ENCODE measurements at places on chromosomes 4 and X.

DNA sequence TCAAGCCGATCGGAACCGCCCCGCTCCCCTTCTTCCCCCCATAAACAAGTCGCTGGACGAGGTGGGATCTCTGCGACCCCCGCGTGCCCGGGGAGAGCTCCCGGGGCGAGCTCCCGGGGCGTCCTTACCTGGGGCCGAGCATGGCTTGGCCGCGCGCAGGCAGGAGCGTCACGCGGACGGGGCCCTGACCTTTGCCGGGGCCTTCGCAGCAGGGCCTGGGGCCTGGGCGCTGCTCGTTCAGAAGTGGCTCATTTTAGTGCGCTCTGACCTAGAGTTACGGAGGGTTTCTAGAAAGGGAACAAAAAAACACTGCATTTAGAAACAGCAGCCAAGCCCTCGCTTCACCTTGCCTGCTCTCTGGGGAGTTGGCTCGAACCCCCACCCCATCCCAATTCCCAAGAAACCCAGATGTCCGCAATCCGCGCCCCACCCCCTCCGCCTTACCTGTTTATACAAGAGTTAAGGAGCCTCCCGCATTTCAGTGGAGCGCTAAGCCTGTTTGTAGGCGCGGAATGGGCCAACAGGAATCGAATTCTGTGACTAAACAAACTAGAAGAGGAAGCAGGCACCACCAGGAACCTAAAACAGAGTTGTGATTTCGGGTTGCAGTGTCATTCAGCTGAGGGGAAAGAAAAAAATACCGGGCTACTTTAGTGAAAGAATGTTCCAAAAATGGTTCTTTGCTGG lies 814 bp upstream of the RBM47 start:
- no peak for DNase-seq

- DNase-seq: no peak
Observed at GRCh38 chr4:91280551-91281290, 1023.0 kb upstream of the GRID2 start.

DNA sequence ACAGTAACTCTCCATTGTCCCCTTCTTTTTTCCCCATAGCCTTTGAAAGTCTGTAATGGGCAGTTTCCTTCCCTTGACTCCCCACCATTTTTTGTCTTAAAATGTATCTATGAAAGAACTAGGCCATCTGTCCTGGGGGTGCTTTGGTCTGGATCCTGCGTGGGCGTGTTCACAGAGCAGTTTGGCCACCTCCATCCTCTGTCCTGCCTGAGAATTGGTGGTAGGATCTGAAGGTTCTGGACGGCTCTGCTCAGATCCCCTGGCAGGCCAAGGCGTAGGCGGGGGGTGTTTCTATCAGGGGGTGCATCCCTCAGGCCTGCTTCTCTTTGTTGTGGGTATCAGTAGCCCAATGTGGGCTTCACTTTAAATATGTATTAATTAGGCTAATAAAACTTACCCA lies 107.1 kb downstream of the FAM193A start:
- no peak for DNase-seq

- peak; percentile 24 for DNase-seq
Observed at GRCh38 chr4:165872461-165873297, at the start of gene TLL1. Gene TLL1, plus strand, starts transcription at chr4:165873237. Its CDS starts 668 bp downstream, at chr4:165873905.

DNA sequence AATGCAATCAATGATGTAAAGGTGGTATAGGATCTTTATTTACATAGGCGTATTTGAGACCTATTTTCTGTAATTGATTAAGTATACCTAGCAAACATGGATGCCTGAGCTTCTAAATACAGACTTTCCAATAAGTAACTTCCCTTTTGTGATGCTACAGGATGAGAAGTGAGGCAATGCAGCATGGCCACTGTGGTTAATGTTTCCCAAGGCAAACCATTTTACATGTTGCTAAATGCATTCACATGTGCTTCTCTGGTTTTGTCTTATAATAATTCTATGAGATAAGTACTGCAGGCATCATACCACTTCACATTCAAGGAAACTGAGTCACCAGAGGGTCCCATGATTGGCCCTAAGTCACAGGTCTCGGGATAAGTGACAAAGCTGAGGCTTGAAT lies 35.7 kb upstream of the NKX3-2 start:
- DNase-seq: no peak

- no peak for DNase-seq
Observed at GRCh38 chr4:156749426-156750403, 221.9 kb downstream of the PDGFC start.

DNA sequence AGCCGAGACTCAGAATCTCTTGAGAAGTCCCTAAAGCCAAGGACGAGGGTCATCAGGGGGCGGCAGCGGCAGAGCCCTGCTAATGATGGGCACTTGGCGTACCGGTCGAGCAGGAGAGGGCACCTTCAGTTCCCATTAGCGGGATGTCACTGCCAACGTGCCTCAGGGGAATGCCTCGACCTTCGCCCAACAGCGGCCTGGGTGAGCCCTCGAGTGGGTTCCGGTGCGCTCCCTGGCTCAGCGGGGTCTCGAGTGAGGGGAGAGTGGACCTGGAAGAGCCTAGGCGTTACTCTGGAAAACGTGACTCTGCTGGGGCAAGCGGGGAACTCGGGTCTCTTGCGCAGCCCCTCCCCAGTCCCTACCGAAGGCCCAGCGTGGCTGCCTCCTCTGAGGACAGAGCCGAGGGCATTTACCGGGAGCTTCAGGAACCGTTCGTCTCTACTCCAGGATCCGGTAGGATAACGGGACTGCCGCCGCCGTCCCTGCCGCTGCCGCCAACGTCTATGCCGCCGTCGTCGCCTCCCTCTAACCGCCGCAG lies 36.9 kb downstream of the PGRMC1 start:
- no peak for DNase-seq

DNA sequence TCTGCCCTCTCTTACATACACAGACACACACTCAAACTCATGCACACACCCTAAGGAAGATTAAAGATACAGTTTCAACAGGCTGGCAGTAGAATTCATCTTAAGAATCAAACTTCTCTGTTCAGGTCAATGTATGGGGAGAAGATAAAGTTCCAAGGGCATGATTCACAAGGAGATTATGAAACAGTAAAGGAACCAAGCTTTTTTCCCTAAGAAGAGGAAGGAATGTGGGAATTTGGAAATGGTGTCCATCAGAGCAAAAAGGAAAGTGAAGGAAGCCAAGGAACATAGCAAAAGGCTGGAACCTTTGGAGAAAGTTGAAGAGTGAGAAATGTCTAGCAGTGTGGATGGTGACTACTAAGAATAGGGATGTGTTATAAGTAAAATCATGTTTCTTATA lies 191.0 kb upstream of the NPY2R start:
- DNase-seq: no peak

- DNase-seq: no peak
Observed at GRCh38 chr4:26531491-26532116, 41.3 kb upstream of the CCKAR start.

DNA sequence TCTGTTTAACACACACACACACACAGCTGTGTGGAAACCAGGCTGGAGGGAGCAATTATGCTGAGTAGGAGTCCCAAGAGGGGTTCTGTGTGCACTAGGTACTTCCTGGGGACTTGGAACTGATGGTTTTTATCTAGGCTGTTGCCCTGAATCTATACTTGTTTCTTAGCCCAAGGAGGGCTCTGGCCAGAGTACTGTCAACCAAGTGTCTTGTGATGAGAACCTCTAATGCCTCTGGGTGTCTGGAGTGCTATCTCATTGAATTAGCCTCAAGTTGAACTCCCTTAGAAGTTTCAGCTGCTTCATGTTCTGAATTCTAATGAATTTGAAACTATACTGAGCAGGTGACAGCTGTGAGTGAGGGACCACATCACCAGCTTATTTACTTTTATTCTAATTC lies 16.6 kb downstream of the ARHGAP24 start:
- no peak for DNase-seq
